Right renal pelvis (tissue), 4 donors: ENCODE measurements at places on chromosomes 11 and 22. TPM values are rescaled to one million over a fixed set of nuclear protein-coding genes. Genes with fewer than 3 reads are reported as not detected.

KRTAP5-2 gene
- polyA plus RNA-seq = 0.19 TPM

DNA sequence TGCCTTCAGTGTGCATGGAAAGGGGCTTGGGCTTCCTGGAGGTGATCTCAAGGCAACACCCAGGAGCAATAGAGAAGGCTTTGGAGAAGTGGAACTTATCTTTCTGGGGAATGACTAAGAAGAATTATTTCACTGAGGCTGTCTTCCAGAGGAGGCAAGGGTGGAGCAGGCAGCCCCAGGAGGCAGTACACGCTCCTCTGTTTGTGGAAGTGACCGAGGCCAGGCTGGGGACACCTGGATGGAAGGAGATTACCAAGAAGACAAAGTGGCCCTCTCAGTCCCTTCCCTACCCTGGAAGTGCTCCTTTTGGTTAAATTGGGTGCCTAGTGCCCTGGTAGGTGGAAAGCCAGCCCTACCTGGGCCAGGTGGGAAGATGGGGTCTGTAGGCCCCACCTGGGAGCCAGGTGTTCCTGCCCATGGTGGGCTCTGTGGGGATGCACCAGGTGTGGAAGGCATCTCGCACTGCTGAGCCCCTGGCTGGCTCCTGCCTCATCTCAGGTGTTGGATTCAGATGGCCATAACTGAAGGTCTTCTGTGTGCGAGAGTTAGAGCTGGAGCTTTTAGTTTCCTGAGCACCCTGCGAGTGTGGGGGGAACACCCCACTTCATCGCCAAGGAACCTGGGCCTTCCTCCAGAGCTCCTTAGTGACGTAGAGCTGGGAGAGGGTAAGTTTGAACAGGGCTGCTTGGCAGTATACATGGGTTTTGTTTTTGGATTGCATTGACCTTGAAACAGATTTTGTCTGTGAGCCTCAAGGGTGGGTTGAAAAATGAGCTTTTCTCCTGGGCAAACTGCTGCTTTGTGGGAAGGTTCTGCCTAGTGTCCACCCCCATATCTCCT is 46.1 kb downstream of the MICAL2 start:
- no peak for DNase-seq

GRCh38 chr11:110867951-110868350 is 155.7 kb upstream of the ARHGAP20 start:
- no peak for DNase-seq

MN1 gene
- polyA plus RNA-seq = 8.4 TPM

DNA sequence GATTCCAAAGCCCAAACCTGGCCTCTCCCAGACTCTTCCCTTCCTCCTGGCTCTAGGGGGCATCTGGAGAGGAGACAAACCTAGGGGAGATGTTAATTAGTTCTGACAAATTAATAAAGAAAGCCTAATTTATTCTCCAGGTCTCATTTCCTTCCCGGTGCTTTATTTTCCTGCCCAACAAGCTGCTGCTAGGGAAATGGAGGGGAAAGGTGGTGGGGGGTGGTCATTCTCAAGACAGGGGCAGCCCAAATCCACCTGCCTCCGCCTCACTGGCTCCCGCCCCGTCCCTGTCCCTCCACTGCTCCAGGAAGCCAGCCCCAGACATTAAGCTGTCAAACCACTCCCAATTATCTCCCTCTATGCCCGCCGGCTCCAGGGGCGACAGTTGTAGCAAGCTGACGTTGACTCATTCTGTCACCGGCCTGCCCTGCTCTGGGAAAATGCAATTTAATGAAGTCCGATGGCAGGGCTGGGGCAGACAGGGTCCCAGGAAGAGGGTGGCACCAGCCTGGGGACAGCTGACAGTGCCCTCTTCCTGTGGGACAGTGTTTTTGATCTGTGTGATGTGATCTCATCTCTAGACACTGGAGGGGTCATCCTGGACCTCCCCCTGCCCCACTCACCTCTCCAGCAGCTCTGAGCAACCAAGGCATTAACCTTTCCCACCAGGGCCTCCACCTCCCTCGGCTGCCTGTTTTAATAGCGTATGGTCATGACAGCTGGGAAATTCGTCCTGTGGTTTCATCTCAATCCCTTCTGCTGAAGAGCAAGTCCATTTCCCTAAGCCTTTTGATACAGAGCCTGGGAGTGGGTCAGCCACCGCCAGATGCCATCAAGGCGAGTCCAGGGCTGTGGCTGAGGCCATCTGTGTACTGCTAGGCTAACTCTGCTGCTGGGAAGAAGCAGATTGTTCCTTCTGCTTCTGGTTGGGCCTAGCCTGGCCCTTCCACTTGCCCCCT is 27.1 kb downstream of the NECTIN1 start:
- DNase-seq = no peak

GRCh38 chr11:126716456-126717083 is 284.0 kb downstream of the KIRREL3 start:
- DNase-seq = peak; percentile 45

DNA sequence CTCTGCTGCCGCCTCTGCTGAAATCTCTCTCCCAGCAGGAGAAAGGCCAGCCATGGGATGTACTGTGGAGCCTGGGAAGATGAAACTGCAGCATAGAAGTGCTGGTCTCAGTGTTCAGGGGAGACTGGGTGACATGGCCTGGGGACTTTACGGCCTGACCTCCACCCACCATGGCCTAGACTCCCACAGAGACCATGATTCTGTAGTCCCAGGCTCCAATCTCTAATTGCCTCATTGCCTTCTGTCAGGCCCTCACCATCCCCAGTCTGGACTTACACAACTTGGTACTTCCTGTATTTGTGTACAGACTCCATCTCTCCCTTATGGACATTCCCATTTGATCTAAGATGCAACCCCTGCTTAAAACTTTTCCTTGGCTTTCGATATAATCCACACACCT is 43.1 kb downstream of the TRAF6 start:
- DNase-seq = no peak

GRCh38 chr11:66346476-66347424 is 679 bp downstream of the B4GAT1 start:
- DNase-seq = no peak

- no peak for DNase-seq
Observed at GRCh38 chr11:72639502-72640375, 34.5 kb downstream of the PDE2A start.

DNA sequence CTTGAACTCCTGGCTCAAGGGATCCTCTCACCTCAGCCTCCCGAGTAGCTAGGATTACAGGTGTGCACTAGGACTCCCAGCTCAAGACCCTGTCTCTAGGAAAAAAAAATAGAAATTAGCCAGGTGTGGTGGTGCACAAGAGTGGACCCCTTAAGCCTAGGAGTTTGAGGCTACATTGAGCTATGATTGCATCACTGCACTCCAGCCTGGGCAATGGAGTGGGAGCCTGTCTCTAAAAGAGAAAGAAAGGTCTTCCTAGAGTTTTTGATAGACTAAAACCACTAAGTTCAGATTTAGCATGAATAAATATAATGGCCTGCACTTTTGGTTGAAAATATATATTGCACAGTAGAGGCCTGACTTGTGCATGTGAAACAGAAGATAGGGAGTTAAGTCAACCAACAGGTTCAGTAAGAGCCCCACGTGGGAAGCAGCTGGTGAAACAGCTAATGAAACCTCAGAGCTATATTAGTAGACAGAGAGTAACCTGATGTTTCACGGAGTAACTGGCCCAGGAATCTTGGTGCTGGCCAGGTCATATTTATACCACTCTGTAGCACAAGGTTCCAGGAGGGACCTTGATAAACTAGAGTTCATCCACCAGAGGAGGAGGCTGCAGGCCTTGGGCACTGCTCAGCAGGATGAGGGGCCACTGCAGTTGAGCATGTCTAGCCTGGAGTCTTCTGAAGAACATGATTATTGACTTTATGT is 4.6 kb upstream of the MICAL3 start:
- DNase-seq = no peak

- no peak for DNase-seq
Observed at GRCh38 chr11:61076506-61077304, 25.6 kb upstream of the CD5 start.

GRCh38 chr11:117411736-117412135 is 84.1 kb downstream of the CEP164 start:
- DNase-seq = no peak

DNA sequence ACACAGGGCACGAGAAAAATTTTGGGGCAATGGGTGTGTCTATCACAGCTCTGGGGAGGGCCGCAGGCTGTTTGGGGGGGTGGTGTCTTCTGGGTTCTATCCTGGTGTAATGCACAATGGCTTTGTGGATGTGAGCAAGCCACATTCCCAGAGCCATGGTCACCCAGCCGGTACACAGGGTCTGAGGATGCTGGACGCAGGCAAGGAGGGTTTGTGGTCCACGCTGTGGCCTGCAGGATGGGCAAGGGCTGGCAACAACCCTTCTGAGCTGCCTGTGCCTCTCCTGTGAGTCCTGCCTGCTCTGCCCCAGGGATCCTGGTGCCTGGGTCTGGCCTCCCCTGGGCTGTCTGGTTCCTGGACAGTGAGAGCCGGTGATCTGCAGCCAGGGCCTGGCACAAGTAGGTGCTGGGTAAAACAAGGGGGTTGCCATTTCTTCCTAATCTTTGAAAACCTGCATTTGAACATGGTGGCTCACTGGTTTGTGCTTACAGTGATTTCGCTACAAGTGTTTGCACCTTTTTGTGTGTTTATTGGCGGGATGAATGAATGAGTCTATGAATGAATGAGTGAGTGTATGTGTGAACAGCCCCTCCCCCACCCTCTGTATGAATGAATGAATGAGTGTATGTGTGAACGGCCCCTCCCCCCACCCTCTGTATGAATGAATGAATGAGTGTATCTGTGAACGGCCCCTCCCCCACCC is 4.4 kb upstream of the MRPL23 start:
- no peak for DNase-seq

ACAD8 gene
- polyA plus RNA-seq = 41.6 TPM

PHLDB1 gene
- polyA plus RNA-seq = 126 TPM

- DNase-seq = no peak
Observed at GRCh38 chr11:26228778-26229177, 103.2 kb upstream of the ANO3 start.

DNA sequence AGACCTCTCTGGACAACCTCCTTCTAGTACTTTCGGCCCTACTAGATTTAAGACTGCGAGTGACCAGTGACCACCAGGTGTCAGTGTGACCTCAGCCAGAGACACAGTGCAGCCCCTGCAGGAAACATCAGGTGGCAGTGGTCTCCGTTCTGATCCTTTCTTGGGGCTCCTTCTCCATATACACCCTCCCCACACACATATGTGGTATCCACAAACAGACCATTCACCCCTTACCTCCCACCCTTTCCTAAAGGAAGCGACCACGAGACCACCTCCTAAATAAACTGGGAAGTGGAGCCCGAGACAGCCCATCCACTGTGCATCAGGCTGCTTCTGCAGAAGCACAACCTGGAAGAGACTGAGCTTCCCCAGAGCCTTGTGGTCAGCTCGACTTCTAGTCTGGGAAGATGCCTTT is 38.5 kb upstream of the CYP2D6 start:
- peak; percentile 71 for DNase-seq

- no peak for DNase-seq
Observed at GRCh38 chr11:33187998-33188722, 26.9 kb upstream of the CSTF3 start.

DNA sequence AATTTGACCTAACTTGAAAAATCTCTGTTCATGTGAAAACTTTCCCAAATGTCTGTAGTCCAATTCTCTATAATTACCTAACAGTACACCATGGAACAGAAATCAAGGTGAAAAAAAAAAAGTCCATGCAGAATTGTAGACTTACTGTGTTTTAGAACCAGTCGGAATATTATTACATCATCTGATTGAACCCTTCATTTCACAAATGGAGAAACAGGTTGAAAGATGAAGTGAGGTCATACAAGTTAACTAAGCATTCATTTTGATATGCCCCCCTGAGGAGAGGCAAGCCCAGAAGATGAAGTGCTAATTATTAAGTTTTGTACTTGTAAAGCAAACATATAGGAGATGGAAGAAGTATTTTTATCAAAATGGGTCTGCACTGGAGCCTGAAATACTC is 179.4 kb downstream of the WNT11 start:
- no peak for DNase-seq

DNA sequence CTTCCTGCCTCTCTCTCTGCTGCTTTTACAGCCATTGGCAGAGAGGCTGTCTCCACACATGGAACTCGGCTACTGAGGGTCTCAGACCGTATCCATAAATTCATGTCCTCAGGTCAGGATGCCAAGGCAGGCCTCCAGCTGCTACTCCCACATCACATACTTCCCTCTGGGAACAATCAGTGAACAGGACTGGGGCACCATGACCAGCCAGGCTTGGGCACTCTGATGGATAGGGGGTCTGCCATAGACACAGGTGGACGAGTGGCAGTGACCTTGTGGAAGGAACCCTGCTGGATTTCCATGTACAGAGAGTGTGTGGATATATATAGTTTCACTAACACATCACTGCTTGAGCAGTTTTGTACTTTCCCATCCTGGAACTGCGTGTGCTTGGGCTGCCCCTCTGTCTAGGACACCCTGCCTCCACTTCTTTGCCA is 97.7 kb upstream of the PARVA start:
- DNase-seq = no peak

MYEOV gene
- polyA plus RNA-seq = 5.1 TPM

DNA sequence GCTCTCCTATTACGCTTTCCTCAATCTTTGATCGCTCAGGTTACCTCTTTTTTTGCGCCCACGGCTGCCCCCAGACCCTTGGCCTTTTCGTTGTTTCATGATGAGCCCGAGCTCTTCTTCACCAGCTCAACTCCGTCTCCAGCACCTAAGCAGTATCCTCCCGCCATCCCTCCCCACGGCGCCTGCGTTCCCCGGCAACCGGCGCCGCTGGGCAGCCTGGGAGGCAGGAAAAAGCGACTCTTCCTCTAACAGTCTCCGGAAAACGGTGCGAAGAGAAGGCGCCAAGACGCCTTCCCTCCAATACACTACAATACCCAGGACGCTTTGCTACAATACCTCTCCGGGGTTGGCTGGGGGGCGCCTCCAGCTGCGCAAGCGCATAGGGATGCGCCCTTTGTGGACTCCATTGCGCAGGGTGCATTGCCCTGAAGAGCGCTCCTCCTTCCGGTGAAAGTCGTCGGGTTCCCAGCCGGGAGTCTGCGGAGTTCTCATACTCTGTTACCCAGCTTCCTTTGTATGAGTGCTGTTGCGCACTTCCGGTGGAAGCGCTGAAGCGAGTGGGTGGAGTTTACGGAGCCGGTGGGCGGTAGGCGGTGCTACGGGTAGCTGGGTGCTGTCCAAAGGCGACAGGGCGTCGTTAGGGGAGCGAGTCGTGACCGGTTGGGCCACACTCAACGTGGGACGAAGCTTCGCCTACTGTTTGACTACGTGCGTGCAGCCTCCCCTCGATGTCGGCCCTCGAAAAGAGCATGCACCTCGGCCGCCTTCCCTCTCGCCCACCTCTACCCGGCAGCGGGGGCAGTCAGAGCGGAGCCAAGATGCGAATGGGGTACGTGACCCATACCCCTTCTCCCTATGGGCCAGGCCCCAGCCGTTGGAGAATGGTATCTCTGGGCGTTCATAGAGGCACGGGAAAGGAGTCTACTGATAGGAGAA is at the start of the genes C2CD3 and PPME1:
Gene C2CD3, minus strand, starts transcription at position 309 of the 936 bp plus-strand sequence. Its CDS starts 210 bp downstream, at position 99.
Gene PPME1, plus strand, starts transcription at position 596 of the 936 bp plus-strand sequence. Its CDS starts 133 bp downstream, at position 729.
- peak; percentile 100 for DNase-seq

- DNase-seq = no peak
Observed at GRCh38 chr11:26043665-26044064, 288.3 kb upstream of the ANO3 start.

FAM83F gene
- polyA plus RNA-seq = 2.4 TPM

DNA sequence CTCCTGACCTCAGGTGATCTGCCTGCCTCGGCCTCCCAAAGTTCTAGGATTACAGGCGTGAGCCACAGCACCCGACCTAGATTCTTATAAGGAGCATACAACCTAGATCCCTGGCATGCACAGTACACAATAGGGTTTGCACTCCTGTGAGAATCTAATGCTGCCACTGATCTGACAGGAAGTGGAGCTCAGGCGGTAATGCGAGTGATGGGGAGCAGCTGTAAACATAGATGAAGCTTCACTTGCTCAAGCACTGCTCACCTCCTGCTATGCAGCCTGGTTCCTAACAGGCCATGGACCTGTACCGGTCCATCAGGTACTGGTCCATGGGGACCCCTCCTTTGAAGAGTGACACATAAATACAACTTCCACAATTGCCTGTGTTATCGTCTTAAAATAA is 44.8 kb upstream of the EIF3M start:
- DNase-seq = no peak

GSTT2B gene
- polyA plus RNA-seq = 22.4 TPM
